ENCODE measurements at places on chromosomes 4 and X.

- no peak for DNase-seq
Measured at GRCh38 chr4:55980725-55981124, 32.0 kb downstream of the CEP135 start.

DNA sequence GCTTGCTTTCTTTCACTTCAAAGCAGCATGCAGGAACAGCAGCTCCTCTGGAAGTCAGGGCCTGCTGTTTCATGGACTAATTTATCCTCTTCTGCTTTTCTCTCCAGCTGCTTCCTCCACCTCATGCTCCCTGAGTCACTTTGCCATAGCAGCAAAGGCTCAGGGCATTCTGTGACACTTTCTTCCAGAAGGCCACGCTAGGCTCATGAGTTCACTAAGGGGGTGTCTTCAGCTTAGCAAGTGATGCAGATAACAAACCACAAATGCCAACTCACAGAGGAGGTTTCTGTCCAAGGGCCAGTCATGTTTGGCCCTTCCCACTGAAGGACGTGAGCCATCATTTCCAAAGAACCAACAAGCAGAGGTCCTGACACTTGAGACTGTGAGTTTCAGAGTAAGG, 200.2 kb downstream of the ADGRA3 start:
- DNase-seq = no peak

- DNase-seq = no peak
Measured at GRCh38 chr4:186695392-186695791, 28.3 kb downstream of the FAT1 start.

GRCh38 chr4:51885363-51885762, 42.4 kb downstream of the DCUN1D4 start:
- no peak for DNase-seq

DNA sequence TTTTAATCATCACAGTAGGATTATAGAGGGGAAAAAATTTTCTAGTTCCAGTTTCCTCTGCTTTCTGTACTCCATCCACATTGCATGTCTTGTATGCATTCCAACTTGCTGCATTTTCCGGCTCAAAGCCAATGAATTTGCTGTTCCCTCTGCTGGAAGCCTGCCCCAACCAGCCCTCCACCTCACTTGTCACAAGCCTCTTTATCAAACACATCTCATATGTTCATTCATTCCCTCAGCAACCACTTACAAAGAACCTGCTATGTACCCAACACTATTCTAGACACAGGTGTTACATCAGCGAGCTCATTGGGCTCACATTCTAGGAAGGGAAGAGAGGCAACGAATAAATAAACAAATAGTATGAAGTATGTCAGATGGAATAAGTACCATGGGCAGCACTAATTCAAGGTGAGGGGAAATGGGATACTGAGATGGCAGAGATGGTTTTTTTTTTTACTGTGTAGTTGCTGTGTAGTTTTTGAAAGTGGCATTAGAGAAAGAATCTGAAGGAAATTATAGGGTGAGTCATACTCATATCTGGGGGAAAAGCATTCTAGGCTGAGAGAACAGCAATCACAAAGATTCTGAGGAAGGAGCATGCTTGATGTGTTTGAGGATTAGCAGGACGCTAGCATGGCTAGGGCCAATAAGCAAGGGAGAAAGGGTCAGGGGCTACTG, 332.5 kb downstream of the PDGFC start:
- DNase-seq = no peak

Data from stimulated activated CD4-positive, alpha-beta T cell treated with anti-CD3 and anti-CD28 coated beads, Interleukin-4, amount 100 ng/mL, for 1 hour (primary cell).